Stimulated activated CD4-positive, alpha-beta T cell treated with anti-CD3 and anti-CD28 coated beads, TNF-alpha, amount 100 ng/mL, for 4 hours (primary cell): ENCODE measurements at places on chromosomes 6 and 20.

- DNase-seq, result no peak
Measured at GRCh38 chr6:97557355-97557754, 274.3 kb upstream of the MMS22L start.

- no peak for DNase-seq
Measured at GRCh38 chr6:4287811-4288244, 152.5 kb upstream of the ECI2 start.

GRCh38 chr6:51365566-51365965, 546.9 kb downstream of the TFAP2B start:
- DNase-seq, result no peak

DNA sequence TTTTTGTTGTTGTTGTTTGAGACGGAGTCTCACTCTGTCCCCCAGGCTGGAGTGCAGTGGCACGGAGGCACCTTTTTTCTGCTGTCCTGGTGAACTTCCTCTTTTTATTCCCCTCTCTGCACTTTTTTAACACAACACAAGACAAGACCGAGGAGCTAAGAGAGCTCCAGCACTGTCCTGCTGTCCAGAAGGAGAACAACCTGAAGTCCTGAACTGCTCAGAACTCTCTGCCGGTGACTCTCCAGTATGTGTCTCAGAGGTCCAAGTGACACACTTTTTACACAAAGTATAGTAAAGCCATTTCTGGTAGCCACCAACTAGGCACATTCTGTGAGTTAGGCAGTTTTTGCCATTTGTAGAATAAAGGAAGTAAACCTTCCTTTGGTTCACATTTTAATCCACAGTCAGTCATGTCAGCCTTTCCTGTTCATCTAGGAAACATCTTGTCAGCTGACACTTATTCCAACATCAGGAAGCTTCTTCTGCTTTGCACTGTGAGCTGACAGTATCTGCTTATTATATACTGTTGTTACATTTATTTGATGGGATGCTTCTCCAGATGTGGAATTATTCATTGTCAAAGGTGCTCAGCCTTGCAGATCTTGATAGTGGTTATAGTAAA, 28.1 kb upstream of the TXNDC5 start:
- DNase-seq, result no peak

DNA sequence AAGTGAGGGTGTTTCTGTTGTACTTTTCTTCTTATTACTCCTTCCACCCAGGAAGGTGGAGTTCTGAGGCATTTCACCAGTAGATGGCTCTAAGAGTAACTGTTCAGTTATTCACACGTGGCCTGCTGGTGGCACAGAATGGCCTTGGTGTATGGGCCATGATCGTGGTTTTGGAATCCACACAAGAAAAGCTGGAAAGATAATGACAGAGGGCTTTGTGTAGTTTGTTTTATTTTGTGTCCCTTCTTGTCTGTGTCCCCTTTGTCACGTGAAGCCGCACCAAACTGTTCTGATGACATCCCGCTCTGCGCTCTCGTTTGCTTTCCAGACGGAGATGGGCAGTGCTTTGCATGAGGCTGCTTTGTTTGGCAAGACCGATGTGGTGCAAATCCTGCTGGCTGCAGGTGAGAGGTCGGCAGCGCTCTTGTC, 93.4 kb downstream of the ANKS1A start:
- DNase-seq, result no peak

DNA sequence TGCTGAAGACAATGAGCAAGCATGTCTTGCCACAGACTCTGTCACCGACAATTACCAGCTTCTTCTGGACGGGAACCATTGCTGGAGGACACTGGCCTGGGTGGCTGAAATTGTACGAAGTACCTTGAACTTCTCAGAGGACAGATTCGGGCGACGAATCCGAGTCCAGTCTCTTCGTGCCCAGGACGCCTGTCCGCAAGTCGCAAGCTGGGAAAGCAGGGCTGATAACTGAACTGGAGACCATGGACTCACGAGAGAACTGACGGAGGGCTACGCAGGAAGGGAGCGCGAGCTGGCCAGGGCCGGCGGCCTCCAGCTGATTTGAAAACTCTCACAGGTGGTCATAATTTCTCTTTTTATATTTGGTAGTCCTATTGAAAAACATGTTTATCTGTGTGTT, 1229.5 kb upstream of the MAP3K7 start:
- DNase-seq, result no peak

- DNase-seq, result no peak
Measured at GRCh38 chr6:71913444-71914234, 27.3 kb downstream of the RIMS1 start.

GRCh38 chr6:130269969-130270635, 47.4 kb upstream of the SAMD3 start:
- DNase-seq, result no peak

- no peak for DNase-seq
Measured at GRCh38 chr6:106146852-106147351, 60.8 kb downstream of the PRDM1 start.

- DNase-seq, result no peak
Measured at GRCh38 chr6:5644523-5645185, 362.1 kb downstream of the NRN1 start.

- DNase-seq, result no peak
Measured at GRCh38 chr6:3457710-3458602, 1.1 kb upstream of the SLC22A23 start.

DNA sequence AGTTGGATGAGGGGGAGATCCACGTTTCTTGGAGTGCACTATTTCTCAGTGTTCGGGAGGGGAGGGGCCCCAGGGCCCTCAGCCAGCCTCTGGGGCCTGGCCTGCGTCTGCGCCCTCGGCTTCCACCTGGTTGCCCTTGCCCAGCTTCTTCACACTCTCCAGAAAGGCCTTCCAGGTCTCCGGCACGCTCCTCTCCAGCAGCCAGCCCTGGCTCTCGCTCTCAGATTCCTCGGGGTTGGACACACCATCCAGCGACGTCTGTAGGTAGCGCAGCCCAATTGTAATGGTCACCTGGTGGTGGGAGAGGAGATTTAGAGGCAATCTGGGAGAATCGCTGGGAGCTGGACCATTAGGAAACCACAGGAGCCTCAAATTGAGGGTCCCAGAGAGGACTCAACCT, 24.2 kb downstream of the PRPH2 start:
- DNase-seq, result no peak

- DNase-seq, result no peak
Measured at GRCh38 chr20:49846206-49846807, 33.7 kb downstream of the SLC9A8 start.

- DNase-seq, result no peak
Measured at GRCh38 chr6:139879823-139880356, 505.4 kb upstream of the CITED2 start.

GRCh38 chr20:19820555-19821211, 62.6 kb downstream of the RIN2 start:
- no peak for DNase-seq
